ENCODE measurements at places on chromosomes 5 and 9.

DNA sequence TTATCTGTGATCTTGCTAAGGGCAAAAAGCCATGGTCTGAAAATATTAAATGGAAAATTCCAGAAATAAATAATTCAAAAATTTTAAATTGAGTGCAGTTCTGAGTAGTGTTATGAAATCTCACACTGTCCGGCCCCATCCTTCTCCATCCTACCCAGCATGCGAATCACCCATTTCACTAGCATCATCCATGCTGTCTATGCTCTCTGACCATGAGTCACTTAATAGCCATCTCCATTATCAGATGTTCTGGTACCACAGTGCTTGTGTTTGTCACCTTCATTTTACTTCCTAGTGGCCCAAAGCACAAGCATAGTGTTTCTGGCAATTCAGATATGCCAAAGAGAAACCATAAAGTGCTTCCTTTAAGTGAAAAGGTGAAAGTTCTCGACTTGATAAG lies 63.3 kb upstream of the SMC5 start:
- H3K4me1 ChIP-seq = no peaks in the 10 kb centered on the region
- H3K36me3 ChIP-seq = no peaks in the 10 kb centered on the region
- H3K27me3 ChIP-seq = peaks cover 4% of the 10 kb centered on the region
- H3K27ac ChIP-seq = no peak overlapping the region
- DNase-seq = no peak

GRCh38 chr9:16532272-16532671 lies 338.2 kb downstream of the BNC2 start:
- no peak overlapping the region for H3K27ac ChIP-seq
- no peaks in the 10 kb centered on the region for H3K36me3 ChIP-seq
- no peaks in the 10 kb centered on the region for H3K4me1 ChIP-seq
- H3K27me3 ChIP-seq = no peaks in the 10 kb centered on the region
- no peak overlapping the region for H3K4me3 ChIP-seq

- no peak for DNase-seq
- no peak overlapping the region for H3K27ac ChIP-seq
- peaks cover 24% of the 10 kb centered on the region for H3K4me1 ChIP-seq
- H3K4me3 ChIP-seq = no peak overlapping the region
- peaks cover 5% of the 10 kb centered on the region for H3K27me3 ChIP-seq
- H3K36me3 ChIP-seq = peaks cover 2% of the 10 kb centered on the region
These were observed 43.9 kb downstream of the P4HA2 start for GRCh38 chr5:132183723-132184122.

GRCh38 chr5:132265336-132266030 lies 8.0 kb downstream of the PDLIM4 start:
- H3K36me3 ChIP-seq = no peaks in the 10 kb centered on the region
- DNase-seq = peak; percentile 10
- peaks cover 1% of the 10 kb centered on the region for H3K4me1 ChIP-seq
- no peak overlapping the region for H3K4me3 ChIP-seq
- no peaks in the 10 kb centered on the region for H3K27me3 ChIP-seq
- H3K27ac ChIP-seq = no peak overlapping the region

- H3K4me3 ChIP-seq = no peak overlapping the region
- no peak for DNase-seq
- H3K27me3 ChIP-seq = no peaks in the 10 kb centered on the region
- H3K36me3 ChIP-seq = no peaks in the 10 kb centered on the region
These were observed 79.4 kb downstream of the NPR3 start for GRCh38 chr5:32790411-32790951.

DNA sequence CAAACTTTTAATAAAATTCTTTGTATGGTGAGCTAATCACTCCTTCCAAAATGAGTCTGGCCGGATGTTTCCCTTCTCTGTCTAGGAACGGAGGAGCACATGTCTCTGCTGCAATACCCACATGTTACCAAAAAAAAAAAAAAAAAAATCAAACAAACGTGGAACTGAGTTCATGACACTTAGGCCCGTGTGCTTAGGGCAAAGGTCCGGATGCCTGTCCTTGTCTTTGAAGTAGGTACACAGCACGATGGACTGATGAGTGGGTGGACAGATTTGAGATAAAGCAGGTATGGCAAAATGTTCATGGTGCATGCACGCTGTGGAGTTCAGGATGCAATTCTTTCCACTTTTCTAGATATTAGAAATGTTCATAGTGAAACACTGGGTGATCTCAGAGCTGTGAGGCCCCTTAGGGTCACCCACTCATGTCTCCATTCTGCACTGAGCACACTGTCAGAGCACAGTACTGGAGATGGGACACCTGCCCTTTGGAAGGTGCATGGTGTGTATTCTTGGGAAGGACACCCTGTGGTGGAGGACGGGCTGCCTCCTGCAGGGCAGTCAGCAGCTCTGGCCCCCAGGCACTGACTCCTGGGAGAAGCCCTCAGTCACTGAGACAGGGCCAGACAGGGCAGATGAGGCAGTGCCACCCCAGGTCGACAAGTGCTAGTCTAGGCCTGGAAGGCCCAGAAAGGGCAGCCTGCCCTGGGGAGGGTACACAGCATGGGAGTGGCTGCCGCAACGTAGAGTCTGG lies 43.6 kb downstream of the GADD45G start:
- no peak overlapping the region for H3K4me3 ChIP-seq
- peaks cover 5% of the 10 kb centered on the region for H3K4me1 ChIP-seq
- no peaks in the 10 kb centered on the region for H3K36me3 ChIP-seq
- DNase-seq = no peak

- H3K4me1 ChIP-seq = no peaks in the 10 kb centered on the region
- no peak overlapping the region for H3K4me3 ChIP-seq
- no peak for DNase-seq
- H3K27me3 ChIP-seq = no peaks in the 10 kb centered on the region
- no peaks in the 10 kb centered on the region for H3K36me3 ChIP-seq
These were observed 182.2 kb downstream of the MCTP1 start for GRCh38 chr5:95102687-95103086.

DNA sequence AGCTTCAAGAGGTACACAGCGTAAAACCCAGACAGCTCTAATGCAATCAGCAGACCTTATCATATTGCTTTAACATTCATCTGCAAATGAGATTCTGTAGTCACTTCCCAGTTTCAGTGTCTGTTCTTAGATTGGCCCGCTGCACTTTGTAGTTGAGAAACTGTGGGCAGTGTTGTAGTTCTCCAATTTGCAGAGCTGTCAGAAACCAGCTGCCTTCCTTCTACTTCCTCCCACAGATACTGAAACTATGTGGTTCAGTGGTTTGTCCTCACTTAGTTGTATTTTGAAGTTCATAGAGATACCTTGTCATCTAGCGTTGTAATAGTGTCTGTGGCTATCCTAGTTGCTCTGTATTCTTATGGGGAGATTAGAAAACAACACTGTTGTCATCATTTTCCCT lies 39.6 kb upstream of the TRIM36 start:
- peaks cover 17% of the 10 kb centered on the region for H3K4me1 ChIP-seq
- H3K36me3 ChIP-seq = peaks cover 9% of the 10 kb centered on the region
- H3K4me3 ChIP-seq = no peak overlapping the region
- no peaks in the 10 kb centered on the region for H3K27me3 ChIP-seq
- peak overlapping the region; percentile 59 for H3K27ac ChIP-seq

DNA sequence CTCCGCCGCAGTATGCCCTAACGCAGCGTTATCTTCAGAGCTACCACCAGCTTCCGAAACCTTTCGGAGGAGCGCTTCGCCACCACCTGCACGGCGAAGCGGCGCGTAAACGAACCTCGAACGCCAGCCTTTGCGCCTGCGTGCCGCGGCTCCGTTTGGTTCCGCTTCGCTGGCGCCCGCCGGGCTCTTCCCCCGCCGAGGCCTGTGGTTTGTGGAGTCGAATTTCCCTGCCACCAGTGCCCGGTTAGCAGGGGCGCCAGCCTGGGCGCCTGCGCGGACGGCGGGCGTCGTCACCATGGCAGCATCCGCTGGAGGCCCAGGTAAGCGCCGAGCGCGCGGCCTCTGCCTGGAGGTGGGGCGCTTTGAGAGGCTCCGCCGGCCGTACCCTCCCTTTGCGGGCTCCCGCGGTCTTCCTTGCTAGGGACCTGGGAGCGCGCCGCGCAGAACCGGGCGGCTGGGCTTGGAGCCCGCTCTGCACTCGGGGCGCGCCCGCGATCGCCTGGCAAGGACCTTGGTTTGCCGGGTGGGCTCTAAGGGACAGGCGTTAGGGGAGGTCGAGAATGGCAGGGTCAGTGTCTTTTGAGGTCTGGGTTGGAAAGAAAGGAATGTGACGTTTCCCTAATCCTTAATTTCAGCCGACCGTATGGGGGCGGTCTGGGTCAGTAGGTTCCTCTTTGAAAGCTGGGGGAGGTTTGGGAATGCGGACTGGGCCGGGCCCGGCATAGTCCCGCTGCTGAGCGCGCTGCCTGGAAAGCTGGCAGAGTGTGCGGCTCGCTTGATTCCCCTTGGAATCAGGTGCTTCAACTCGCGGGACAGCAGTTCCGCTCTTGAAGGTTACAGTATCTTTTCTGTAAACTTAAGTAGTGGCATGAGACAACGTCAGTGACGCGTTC lies at the start of gene FAM151B:
Gene FAM151B, plus strand, starts transcription at position 272 of the 893 bp plus-strand sequence. Its CDS starts 24 bp downstream, at position 296.
- H3K27ac ChIP-seq = no peak within 1 kb of the TSS
- peaks cover 30% of the 10 kb centered on the region for H3K27me3 ChIP-seq
- peak; percentile 71 for DNase-seq
- peaks cover 22% of the 10 kb centered on the region for H3K4me1 ChIP-seq
- H3K36me3 ChIP-seq = peaks cover 6% of the 10 kb centered on the region
- H3K4me3 ChIP-seq = peak within 1 kb of the TSS; percentile 64

GRCh38 chr9:100698945-100699344 lies 121.1 kb downstream of the CAVIN4 start:
- H3K4me3 ChIP-seq = no peak overlapping the region
- H3K27ac ChIP-seq = no peak overlapping the region
- no peaks in the 10 kb centered on the region for H3K27me3 ChIP-seq
- DNase-seq = no peak
- no peaks in the 10 kb centered on the region for H3K36me3 ChIP-seq

DNA sequence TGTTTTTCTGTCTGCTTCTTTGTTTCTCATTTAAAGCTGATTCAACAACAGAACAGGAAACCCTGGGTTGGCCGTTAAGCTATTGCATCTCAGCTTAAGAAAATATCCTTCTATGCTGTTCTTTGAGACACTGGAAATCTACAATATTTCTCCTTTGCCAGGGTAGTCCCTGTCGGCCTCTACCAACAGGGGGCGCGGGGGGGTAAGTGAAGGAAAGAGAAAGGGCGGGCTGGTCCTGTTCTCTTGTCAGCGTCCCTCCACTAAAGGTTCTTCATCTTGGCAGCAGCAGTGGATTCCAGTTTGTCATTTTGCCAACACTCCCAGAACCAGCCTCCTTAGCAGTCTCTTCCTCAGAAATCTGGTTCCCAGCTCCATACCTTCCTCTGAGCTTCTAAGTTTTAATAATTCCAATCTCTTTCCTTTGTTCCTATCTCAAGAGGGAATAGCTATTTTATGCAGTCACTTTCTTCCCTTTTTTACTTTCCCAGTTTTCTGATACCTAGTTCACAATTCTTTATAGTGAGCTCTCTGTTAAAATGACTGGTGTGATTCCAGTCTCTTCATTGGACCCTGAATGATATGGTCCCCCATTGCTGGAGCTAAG lies 222.3 kb downstream of the GLIS3 start:
- DNase-seq = peak; percentile 46
- H3K36me3 ChIP-seq = no peaks in the 10 kb centered on the region
- H3K27me3 ChIP-seq = peaks cover 11% of the 10 kb centered on the region
- no peak overlapping the region for H3K4me3 ChIP-seq

Data from activated CD4-positive, alpha-beta memory T cell treated with anti-CD3 and anti-CD28 coated beads, Interleukin-2, amount 10 ng/mL, durations not matched to agents 7 days and 5 days (primary cell).